Adrenal gland (tissue), 19 donors: ENCODE measurements at places on chromosomes 1 and 21. TPM values are rescaled to one million over a fixed set of nuclear protein-coding genes. Genes with fewer than 3 reads are reported as not detected.

The KCNE2 gene
- total RNA-seq = not detected

The DMRTA2 gene
- total RNA-seq = not detected

The APCS gene
- total RNA-seq = not detected

The AKR1A1 gene
- 118 TPM for total RNA-seq

The INSRR gene
- 0.08 TPM for total RNA-seq

DNA sequence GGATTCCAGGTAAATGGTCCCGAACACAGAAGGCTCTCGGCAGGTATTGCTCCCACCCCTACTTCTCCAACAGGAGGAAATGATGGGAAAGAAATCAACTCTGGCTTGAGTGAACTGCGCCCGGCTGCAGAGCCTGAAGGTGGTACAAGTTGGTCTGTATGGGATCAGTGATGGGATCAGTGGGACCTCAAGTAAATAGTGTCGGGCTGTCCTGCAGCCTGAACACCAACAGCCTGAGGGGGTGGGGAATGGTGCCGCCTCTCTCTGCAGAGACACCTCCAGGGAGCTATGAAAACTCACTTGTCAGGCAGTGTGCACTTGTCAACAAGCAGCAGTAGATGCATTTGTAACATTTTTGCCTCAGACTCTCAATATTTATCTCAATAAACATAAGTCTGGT, 183.5 kb downstream of the MATN1 start:
- no peaks in the 10 kb centered on the region for H3K36me3 ChIP-seq
- no peaks in the 10 kb centered on the region for H3K27me3 ChIP-seq
- H3K27ac ChIP-seq = no peak overlapping the region
- no peak overlapping the region for H3K4me3 ChIP-seq
- DNase-seq = no peak

GRCh38 chr21:45469273-45470086, 64.5 kb downstream of the COL18A1 start:
- H3K27ac ChIP-seq = peak overlapping the region; percentile 66
- no peak for DNase-seq
- no peaks in the 10 kb centered on the region for H3K27me3 ChIP-seq
- peaks cover 7% of the 10 kb centered on the region for H3K36me3 ChIP-seq

- H3K4me1 ChIP-seq = no peaks in the 10 kb centered on the region
- H3K27me3 ChIP-seq = no peaks in the 10 kb centered on the region
- H3K36me3 ChIP-seq = no peaks in the 10 kb centered on the region
- H3K27ac ChIP-seq = no peak overlapping the region
- no peak for DNase-seq
These were observed 17.2 kb downstream of the KCNA2 start for GRCh38 chr1:110588991-110589390.

DNA sequence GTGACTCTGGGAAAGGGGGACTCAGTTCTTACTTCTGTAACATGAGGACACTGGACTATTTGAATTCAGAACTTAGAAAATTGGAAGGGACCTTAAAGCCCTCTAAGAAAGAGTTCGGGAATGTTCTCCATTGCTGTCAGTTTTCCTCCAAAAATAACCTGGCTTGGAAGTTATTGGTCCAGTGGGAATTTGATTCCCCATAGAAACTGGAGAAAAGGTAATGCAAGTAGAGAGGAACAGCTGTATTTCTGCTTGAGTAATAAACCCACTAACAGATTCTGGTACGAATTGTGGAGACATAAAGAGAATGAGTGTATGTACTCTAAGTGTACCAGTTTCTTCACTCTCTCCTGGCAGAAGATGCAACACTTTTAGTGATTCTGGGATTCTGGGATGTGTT, 1.8 kb downstream of the ZBED6 start:
- peaks cover 6% of the 10 kb centered on the region for H3K36me3 ChIP-seq
- peak overlapping the region; percentile 82 for H3K4me3 ChIP-seq
- no peak for DNase-seq
- H3K27me3 ChIP-seq = no peaks in the 10 kb centered on the region
- H3K4me1 ChIP-seq = peaks cover 60% of the 10 kb centered on the region

DNA sequence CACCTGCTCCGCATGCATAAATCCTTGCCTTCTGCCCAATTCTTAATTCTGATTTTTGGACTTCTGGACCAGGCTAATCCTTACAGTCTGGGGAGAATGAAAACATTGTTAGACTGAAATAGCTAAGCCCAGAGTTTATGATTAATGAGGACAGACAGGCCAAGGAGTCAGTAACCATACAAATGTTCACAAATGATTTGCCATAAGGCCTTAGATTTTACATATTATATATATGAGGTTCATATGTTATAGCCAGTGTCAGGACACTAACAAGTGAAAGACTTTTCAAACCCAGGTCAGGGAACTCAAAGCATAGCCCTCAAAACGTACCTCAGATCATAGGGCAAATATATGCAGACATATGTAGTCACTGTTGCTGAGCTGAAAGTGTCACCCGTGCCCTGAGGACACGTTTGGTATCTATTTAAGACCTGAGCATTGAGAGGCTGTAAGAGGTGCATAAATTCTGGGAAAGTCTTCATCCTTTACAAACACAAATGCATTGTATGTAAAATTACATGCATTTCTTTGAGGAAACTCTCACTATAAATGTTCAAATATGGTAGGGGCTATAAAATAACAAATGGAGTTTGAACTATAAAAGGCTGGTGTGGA, 45.3 kb upstream of the FBXO28 start:
- no peak for DNase-seq
- H3K27ac ChIP-seq = no peak overlapping the region
- H3K4me3 ChIP-seq = no peak overlapping the region
- H3K27me3 ChIP-seq = no peaks in the 10 kb centered on the region
- H3K36me3 ChIP-seq = no peaks in the 10 kb centered on the region
- no peaks in the 10 kb centered on the region for H3K4me1 ChIP-seq

DNA sequence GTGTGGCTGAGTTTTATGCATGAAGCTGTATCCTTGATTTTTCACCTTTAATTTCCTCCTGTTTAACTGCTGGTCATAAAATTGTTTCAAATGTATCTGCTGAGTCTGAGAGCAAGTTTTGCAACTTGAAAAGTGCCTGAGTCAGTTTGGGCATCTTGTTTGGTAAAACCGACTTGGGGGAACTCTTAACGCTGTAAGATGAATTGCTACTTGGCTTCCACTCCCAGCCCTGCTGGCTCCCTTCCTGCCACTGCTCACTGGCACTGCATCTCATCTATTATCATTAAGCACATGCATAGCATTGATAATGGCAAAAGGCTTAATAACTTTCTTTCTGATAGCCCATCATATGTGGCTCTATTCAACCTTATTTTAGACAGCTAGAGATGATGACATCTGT, 35.7 kb upstream of the FAM78B start:
- no peak overlapping the region for H3K4me3 ChIP-seq
- H3K4me1 ChIP-seq = no peaks in the 10 kb centered on the region
- DNase-seq = no peak
- no peaks in the 10 kb centered on the region for H3K36me3 ChIP-seq

DNA sequence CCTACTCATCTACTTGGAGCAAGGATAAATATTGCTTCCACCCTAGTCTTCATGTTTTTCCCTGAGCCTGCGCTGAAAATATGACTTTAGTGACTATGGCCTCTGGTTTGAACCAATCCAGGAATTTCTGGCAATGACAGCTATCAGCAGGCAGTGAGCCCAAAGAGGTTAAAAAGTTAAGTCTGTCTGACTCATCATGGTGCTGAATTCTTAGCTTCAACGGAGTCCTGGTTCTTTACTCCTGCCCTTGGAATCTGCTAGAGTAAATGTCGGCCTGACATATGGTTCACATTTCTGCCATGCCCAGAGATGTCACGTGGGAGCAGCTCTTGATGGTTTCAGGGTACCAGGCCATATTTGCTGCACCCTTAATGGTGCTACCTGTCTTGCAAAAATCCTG, 351.6 kb upstream of the PLXNA2 start:
- H3K36me3 ChIP-seq = no peaks in the 10 kb centered on the region
- peak; percentile 20 for DNase-seq
- no peak overlapping the region for H3K27ac ChIP-seq
